ENCODE measurements at places on chromosomes 4 and X. TPM values are rescaled to one million over a fixed set of nuclear protein-coding genes. Genes with fewer than 3 reads are reported as not detected.

- DNase-seq, result no peak
Measured at GRCh38 chr4:162149644-162150043, 14.2 kb downstream of the FSTL5 start.

- no peak for DNase-seq
Measured at GRCh38 chrX:153226344-153227185, 47.5 kb downstream of the MAGEA1 start.

NR3C2 gene
- polyA plus RNA-seq, result 3.6 TPM

- no peak for DNase-seq
Measured at GRCh38 chrX:11893933-11894710, 136.1 kb downstream of the MSL3 start.

DMD gene
- 49.7 TPM for polyA plus RNA-seq

- no peak for DNase-seq
Measured at GRCh38 chr4:140595065-140595464, 26.3 kb upstream of the UCP1 start.

- DNase-seq, result peak; percentile 77
Measured at GRCh38 chr4:99945718-99946355, 581 bp downstream of the DNAJB14 start.

BMX gene
- polyA plus RNA-seq, result 0.84 TPM

GRIA2 gene
- not detected for polyA plus RNA-seq

DNA sequence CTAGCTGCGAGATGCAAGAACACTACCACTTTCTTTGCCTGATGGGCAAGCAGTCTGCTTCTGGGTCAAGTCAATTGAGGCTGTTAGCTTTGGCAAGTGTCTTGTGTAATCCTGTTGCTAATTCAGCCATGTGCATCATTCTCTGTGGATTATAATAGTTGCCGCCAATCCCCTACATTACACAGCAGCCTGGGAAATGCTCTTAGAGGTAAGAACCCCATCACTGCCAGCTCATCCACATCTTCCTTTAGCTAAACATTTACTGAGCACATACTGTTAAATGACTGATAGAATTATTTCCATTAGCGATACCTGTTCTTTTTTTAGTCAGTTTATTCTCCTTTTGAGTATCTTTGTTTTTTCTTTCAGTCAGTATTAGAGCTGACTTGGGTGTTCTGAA is 116.2 kb downstream of the CBR4 start:
- DNase-seq, result no peak

DNA sequence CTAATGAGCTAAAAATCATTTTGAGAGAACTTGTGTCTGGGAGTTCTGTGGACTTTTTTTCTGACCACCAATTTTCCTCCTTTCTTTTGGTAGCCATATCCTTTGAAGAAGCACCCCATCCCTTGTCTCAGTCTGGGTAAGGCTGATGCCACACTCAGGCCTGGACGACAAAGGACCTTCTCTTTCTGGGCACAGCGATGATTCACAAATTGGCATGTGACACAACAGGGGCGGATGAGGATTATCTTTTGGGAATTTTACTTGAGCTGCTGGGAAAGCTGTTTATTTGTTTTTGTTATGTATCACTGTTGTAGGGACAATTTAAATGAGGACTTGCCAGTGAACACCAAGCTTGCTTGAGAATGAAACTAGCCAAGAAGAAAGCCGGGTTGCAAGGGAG is 233.4 kb upstream of the HAND2 start:
- DNase-seq, result no peak

DNA sequence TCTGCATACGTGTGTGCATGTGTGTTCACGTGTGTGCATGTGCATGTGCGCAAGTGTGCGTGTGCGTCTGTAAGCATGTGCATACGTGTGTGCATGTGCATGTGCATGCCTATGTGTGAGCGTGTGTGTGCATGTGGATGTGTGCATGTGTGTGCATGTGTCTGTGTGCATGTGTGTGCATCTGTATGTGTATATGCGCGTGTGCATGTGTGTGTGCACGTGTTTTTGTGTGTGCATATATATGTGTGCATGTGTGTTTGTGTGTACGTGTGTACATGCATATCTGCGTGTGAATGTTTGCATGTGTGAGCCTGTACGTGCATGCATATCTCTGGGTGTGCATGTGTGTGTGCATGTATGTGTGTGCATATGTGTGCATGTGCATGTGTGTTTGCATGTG is 35.7 kb upstream of the DRD5 start:
- no peak for DNase-seq

- DNase-seq, result no peak
Measured at GRCh38 chr4:122132891-122133290, 19.2 kb upstream of the BLTP1 start.

TMEM150C gene
- 6.2 TPM for polyA plus RNA-seq

- no peak for DNase-seq
Measured at GRCh38 chrX:94908648-94909047, 1234.6 kb downstream of the FAM133A start.

RXFP1 gene
- not detected for polyA plus RNA-seq

DNA sequence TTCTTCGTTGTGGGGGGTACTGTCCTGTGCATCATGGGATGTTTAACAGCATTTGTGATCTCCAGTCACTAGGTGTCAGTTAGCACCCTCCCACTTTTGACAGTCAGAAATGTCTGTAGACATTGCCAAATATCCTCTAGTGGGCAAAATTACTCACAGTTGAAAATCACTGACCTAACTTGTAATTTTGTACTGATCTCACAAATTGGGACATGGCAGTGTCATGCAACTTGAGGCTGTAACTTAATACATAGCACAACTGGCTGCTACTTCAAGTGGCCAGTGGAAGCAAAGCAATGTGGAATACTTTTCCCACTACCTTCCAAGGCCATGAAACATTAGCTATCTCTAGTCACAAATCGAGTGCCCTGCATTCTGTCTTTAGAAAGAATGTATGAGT is 23.2 kb upstream of the TSPAN7 start:
- no peak for DNase-seq

DNA sequence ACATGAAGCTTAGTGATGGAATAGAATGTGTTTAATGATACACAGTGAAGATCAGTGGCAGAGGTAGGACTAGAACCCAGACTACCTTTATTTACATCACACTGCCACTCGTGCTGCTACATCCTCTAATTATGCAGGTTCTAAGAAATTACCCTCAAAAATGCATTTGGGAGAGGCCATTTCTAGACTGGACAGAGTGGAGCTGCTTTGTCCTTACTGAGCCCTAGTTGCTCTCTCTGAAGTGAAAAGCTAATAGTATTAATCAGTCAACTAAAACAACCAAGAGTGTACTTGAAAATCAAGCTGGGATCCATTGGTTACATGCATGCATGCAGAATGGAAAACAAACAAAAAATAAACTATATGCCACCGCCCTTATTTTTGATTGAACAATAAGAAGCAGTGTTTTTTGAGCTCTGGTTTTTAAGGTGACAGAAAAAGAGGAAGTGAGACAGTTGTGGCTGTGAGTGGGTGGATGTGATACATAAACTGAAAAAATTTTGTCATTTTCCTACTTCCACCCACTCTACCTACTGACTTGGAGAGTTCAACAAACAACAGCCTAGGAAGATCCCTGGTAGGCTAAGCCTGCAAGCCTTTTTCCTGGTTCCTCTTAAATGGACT is 6.8 kb upstream of the VSIG4 start:
- DNase-seq, result no peak

- no peak for DNase-seq
Measured at GRCh38 chr4:20299515-20299914, 47.8 kb downstream of the SLIT2 start.

- DNase-seq, result no peak
Measured at GRCh38 chr4:39369301-39369700, 3.1 kb upstream of the RFC1 start.

- no peak for DNase-seq
Measured at GRCh38 chr4:15294202-15294601, 133.6 kb upstream of the C1QTNF7 start.
